Placental pericyte (primary cell): ENCODE measurements at places on chromosomes 1 and 21. TPM values are rescaled to one million over a fixed set of nuclear protein-coding genes. Genes with fewer than 3 reads are reported as not detected.

Gene CFAP298
- total RNA-seq, result 18.2 and 22.8 TPM in 2 replicates

Gene ATP1A4
- not detected in 2 replicates for total RNA-seq

Gene APOBEC4
- total RNA-seq, result under 0.01 TPM in 1 of 2 replicates, not detected in the other

Gene ADPRS
- 40.2 and 46.6 TPM in 2 replicates for total RNA-seq

Gene GPR3
- total RNA-seq, result 0.44 and 2.9 TPM in 2 replicates

Gene PCP4
- total RNA-seq, result not detected in 2 replicates

Gene GRHL3
- not detected in 2 replicates for total RNA-seq

Gene DMRTB1
- total RNA-seq, result not detected in 2 replicates

Gene CFHR5
- total RNA-seq, result not detected in 2 replicates

Gene RPTN
- not detected in 2 replicates for total RNA-seq

Gene FCGR1A
- not detected in 2 replicates for total RNA-seq

Gene PCAT6
- total RNA-seq, result 0.86 TPM in 1 of 2 replicates, not detected in the other

Gene LCE1E
- total RNA-seq, result not detected in 2 replicates

Gene ADAMTS1
- total RNA-seq, result 49.5 and 290 TPM in 2 replicates

Gene HPDL
- total RNA-seq, result 0.86 TPM in 1 of 2 replicates, not detected in the other

Gene SLC37A1
- total RNA-seq, result 0.43 and 0.88 TPM in 2 replicates

Gene ZP4
- not detected in 2 replicates for total RNA-seq

Gene AGBL4
- total RNA-seq, result not detected in 2 replicates

Gene DMRTA2
- 0.14 and 0.22 TPM in 2 replicates for total RNA-seq

Gene FASLG
- under 0.01 TPM in 1 of 2 replicates, not detected in the other for total RNA-seq

Gene TRIM63
- 0.22 TPM in 1 of 2 replicates, not detected in the other for total RNA-seq

Gene JTB
- total RNA-seq, result 109 and 147 TPM in 2 replicates

Gene CDC20
- total RNA-seq, result 3.7 and 179 TPM in 2 replicates

Gene KPRP
- total RNA-seq, result not detected in 2 replicates

Gene F11R
- 3.7 and 12.7 TPM in 2 replicates for total RNA-seq

Gene MNDA
- total RNA-seq, result not detected in 2 replicates

Gene SLAMF6
- total RNA-seq, result not detected in 2 replicates

Gene TMEM200B
- total RNA-seq, result 9.4 and 14.2 TPM in 2 replicates
